ENCODE measurements at places on chromosomes 1 and 21.

DNA sequence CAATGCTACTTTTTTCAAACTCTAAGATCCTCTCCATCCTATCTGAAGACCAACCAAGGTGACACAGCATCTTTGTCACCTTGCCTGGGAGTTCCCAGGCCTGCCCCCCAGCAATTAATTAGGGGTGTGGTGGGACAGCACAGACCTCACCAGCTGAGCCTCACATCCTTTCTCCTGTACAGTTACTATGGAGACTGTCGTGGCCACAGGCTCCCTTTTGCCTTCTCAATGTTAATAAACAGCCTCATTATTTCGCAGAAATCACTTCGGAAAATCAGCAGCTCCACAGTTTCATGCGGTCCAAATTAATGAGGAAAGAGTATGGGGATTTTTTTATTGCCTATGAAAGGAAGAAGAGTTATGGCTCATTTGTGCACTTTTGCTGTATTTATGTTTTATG lies 378.3 kb downstream of the NPHP4 start:
- H3K4me3 ChIP-seq, result no peak overlapping the region
- H3K36me3 ChIP-seq, result no peaks in the 10 kb centered on the region
- H3K4me1 ChIP-seq, result no peaks in the 10 kb centered on the region
- no peak overlapping the region for H3K27ac ChIP-seq

GRCh38 chr1:1270813-1271212 lies 2.8 kb downstream of the UBE2J2 start:
- peak overlapping the region; percentile 66 for H3K4me3 ChIP-seq
- H3K27ac ChIP-seq, result peak overlapping the region; percentile 72
- peaks cover 25% of the 10 kb centered on the region for H3K36me3 ChIP-seq
- H3K4me1 ChIP-seq, result peaks cover 32% of the 10 kb centered on the region

GRCh38 chr1:220817907-220818306 lies 31.2 kb downstream of the MTARC1 start:
- H3K27ac ChIP-seq, result no peak overlapping the region
- H3K4me3 ChIP-seq, result no peak overlapping the region
- DNase-seq, result no peak
- peaks cover 4% of the 10 kb centered on the region for H3K27me3 ChIP-seq
- peaks cover 7% of the 10 kb centered on the region for H3K36me3 ChIP-seq

GRCh38 chr1:154198756-154199562 lies 7.1 kb upstream of the TPM3 start:
- peaks cover 3% of the 10 kb centered on the region for H3K27me3 ChIP-seq
- DNase-seq, result peak; percentile 56
- H3K4me1 ChIP-seq, result no peaks in the 10 kb centered on the region
- H3K4me3 ChIP-seq, result no peak overlapping the region
- no peak overlapping the region for H3K27ac ChIP-seq

GRCh38 chr1:202105571-202106339 lies 17.0 kb upstream of the GPR37L1 start:
- H3K4me1 ChIP-seq, result no peaks in the 10 kb centered on the region
- H3K27me3 ChIP-seq, result no peaks in the 10 kb centered on the region
- no peak for DNase-seq

GRCh38 chr1:9573723-9574122 lies 15.0 kb upstream of the TMEM201 start:
- H3K4me3 ChIP-seq, result no peak overlapping the region
- peaks cover 10% of the 10 kb centered on the region for H3K36me3 ChIP-seq
- H3K4me1 ChIP-seq, result no peaks in the 10 kb centered on the region
- H3K27ac ChIP-seq, result no peak overlapping the region

DNA sequence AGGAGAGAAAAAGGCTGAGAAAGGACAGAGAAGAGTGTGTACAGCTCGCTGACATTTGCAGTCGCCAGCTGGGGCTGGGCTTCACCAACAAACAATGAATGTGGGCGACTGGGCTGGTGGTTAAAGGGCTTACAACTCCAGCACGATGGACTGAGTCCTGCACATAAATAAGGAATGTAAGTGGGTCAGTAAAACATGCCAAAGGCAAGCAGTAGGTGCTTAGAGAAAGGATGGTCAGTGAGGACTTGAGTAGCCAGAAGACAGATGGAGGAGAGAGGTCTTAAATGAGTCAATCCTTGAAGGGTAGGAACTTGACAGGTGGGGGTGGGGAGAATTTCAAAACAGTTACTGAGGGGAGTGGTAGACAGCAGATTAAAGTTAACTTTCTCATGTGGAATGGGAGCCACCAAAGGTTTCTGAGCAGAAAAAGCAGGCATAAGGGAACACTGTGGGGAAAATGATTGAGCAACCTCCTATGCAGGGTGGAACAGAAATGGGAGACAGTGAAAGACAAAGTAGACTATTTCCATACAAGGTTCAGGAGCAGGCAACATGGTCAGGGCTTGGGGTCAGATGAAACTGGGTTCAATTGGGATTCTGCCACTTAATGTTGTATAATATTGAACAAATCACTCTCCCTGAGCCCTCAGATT lies 37.4 kb downstream of the GADD45A start:
- H3K27me3 ChIP-seq, result no peaks in the 10 kb centered on the region
- no peak for DNase-seq
- H3K36me3 ChIP-seq, result no peaks in the 10 kb centered on the region
- H3K4me3 ChIP-seq, result no peak overlapping the region

- peaks cover 1% of the 10 kb centered on the region for H3K27me3 ChIP-seq
- no peaks in the 10 kb centered on the region for H3K4me1 ChIP-seq
- no peak overlapping the region for H3K4me3 ChIP-seq
- DNase-seq, result no peak
Measured at GRCh38 chr21:33162436-33162951, 67.2 kb upstream of the IFNAR2 start.

DNA sequence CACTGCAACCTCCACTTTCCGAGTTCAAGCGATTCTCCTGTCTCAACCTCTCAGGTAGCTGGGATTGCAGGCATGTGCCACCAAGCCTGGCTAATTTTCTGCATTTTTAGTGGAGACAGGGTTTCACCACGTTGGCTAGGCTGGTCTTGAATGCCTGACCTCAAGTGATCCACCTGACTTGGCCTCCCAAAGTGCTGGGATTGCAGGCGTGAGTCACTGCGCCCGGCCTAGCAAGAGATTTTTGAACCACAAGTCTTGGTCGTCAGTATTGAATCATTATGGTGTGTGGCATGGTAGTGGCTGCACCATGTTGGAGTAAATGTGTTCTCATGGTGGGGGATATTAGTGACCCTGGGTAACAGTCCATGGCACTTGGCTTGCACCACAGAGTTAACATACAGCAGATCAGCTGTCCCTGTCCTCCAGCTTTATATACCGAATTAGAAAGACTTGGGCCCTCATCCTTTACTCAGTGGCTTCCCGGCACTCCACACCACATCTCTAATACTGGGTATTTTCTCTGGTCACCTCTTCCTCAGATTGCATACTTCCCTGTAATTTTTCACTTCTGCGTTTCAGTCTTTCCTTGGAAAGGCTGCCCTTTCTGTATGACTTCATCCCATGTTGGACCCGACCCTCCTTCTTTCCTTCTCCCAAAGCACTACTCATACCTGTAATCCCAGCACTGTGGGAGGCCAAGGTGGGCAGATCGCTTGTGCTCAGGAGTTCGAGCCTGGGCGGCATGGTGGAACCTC lies 25.1 kb downstream of the AK4 start:
- peaks cover 15% of the 10 kb centered on the region for H3K4me1 ChIP-seq
- H3K4me3 ChIP-seq, result no peak overlapping the region
- H3K27me3 ChIP-seq, result peaks cover 4% of the 10 kb centered on the region
- DNase-seq, result no peak

- peaks cover 25% of the 10 kb centered on the region for H3K4me1 ChIP-seq
- no peak for DNase-seq
- peaks cover 5% of the 10 kb centered on the region for H3K36me3 ChIP-seq
- no peak overlapping the region for H3K4me3 ChIP-seq
- peak overlapping the region; percentile 4 for H3K27ac ChIP-seq
Measured at GRCh38 chr1:222794656-222795474, 20.0 kb upstream of the DISP1 start.
